ENCODE measurements at places on chromosomes 7 and 10. TPM values are rescaled to one million over a fixed set of nuclear protein-coding genes. Genes with fewer than 3 reads are reported as not detected.

Gene MYO1G
- total RNA-seq = 0.34 TPM

Gene BHLHA15
- total RNA-seq = 9.9 TPM

Gene VSTM4
- not detected for total RNA-seq

Gene TRIM50
- total RNA-seq = not detected

Gene FANK1
- total RNA-seq = 2.7 TPM

Gene LAMB1
- total RNA-seq = 224 TPM

Gene NEBL
- total RNA-seq = 38.3 TPM

Gene TMEM225B
- 1.4 TPM for total RNA-seq

Gene TLL2
- total RNA-seq = 17.7 TPM

Gene AKR1C4
- total RNA-seq = not detected

Gene HOXA4
- total RNA-seq = not detected

Gene HOXA1
- 0.07 TPM for total RNA-seq

Gene OPN1SW
- total RNA-seq = not detected

Gene PNLIPRP3
- total RNA-seq = 29.0 TPM

Gene PON3
- total RNA-seq = 1.4 TPM

Gene TLX1
- total RNA-seq = not detected

Gene ANKRD7
- total RNA-seq = 0.34 TPM

Gene LOXL4
- 2.0 TPM for total RNA-seq

Gene WIPF3
- 0.21 TPM for total RNA-seq

Gene STMP1
- 6.2 TPM for total RNA-seq

Gene LRRC18
- total RNA-seq = not detected

Gene GSTO2
- total RNA-seq = 6.5 TPM

Gene RPEL1
- under 0.01 TPM for total RNA-seq

Gene AGR2
- 11.5 TPM for total RNA-seq

Gene GRID1
- not detected for total RNA-seq

Gene RHOBTB1
- 9.2 TPM for total RNA-seq

Gene IGF2BP3
- 28.4 TPM for total RNA-seq

Measured in nasal cavity respiratory epithelium epithelial cell of viscerocranial mucosa (primary cell).